ENCODE measurements at places on chromosomes 11 and 22.

- peaks cover 16% of the 10 kb centered on the region for H3K27me3 ChIP-seq
- H3K4me3 ChIP-seq: no peak overlapping the region
- peaks cover 19% of the 10 kb centered on the region for H3K36me3 ChIP-seq
- no peak for DNase-seq
Measured at GRCh38 chr11:639332-639955, 2.4 kb downstream of the DRD4 start.

DNA sequence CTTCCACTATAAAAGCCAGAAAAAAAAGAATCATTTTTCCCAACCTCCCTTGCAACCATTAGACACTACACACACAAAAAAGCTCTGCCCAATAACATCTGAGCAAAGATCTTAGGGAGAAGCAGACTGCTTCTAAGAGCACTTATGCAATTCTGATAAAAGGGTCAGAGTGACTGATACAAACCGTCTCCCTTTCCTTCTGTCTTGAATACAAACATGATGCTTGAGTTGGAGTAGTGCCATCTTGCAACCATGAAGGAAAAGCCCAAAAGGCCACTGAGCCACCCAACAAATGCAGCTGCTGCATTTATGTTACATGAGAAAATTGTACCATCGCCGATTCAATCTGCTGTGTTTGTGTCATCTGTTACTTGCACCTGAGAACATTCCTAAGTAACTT lies 47.6 kb upstream of the EED start:
- peaks cover 9% of the 10 kb centered on the region for H3K4me1 ChIP-seq
- H3K27ac ChIP-seq: no peak overlapping the region
- H3K36me3 ChIP-seq: no peaks in the 10 kb centered on the region
- H3K27me3 ChIP-seq: no peaks in the 10 kb centered on the region

- no peak overlapping the region for H3K4me3 ChIP-seq
- peaks cover 1% of the 10 kb centered on the region for H3K36me3 ChIP-seq
- H3K27ac ChIP-seq: peak overlapping the region; percentile 92
- no peaks in the 10 kb centered on the region for H3K27me3 ChIP-seq
- H3K4me1 ChIP-seq: peaks cover 32% of the 10 kb centered on the region
Measured at GRCh38 chr22:29626497-29627195, 23.2 kb downstream of the NF2 start.

DNA sequence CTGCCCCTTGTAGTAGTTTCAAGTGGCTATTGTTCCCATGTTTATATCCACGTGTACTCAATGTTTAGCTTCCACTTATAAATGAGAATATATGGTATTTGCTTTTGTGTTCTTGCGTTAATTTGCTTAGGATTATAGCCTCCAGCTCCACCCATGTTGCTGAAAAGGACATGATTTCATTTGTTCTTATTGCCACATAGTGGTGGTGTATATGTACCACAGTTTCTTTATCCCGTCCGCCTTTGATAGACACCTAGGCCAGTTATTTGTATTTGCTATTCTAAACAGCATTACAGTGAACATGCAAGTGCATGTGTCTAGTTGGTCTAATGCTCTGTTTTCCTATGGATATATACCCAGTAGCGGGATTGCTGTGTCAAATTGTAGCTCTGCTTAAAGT lies 6.8 kb downstream of the OR51B2 start:
- no peaks in the 10 kb centered on the region for H3K27me3 ChIP-seq
- DNase-seq: no peak
- no peak overlapping the region for H3K4me3 ChIP-seq
- H3K27ac ChIP-seq: no peak overlapping the region
- no peaks in the 10 kb centered on the region for H3K4me1 ChIP-seq

DNA sequence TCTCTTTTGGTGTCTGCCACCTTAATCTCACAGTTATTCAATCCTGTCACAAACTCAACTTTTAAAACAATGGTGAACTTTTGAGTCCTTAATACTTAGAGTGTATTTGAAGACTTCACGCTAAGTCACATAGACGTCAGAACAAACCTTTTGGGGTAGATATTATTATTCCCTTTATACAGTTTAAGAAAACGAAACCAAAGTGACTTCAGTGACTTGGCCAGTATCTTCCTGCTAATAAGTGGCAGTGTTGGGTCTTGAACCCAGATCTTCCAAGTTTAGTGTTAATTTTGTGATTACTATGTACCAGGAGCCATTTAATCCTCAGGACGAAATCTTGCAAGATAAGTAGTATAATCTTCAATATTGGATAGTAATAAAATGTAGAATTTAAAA lies 691 bp downstream of the CEP295 start:
- H3K4me1 ChIP-seq: peaks cover 2% of the 10 kb centered on the region
- no peak for DNase-seq
- H3K27ac ChIP-seq: peak overlapping the region; percentile 50
- peak overlapping the region; percentile 70 for H3K4me3 ChIP-seq
- H3K27me3 ChIP-seq: peaks cover 3% of the 10 kb centered on the region

GRCh38 chr11:44610186-44610955 lies 44.9 kb downstream of the CD82 start:
- H3K36me3 ChIP-seq: peaks cover 14% of the 10 kb centered on the region
- H3K27me3 ChIP-seq: no peaks in the 10 kb centered on the region
- H3K27ac ChIP-seq: no peak overlapping the region
- H3K4me3 ChIP-seq: no peak overlapping the region
- no peak for DNase-seq
- peaks cover 24% of the 10 kb centered on the region for H3K4me1 ChIP-seq

- no peak for DNase-seq
- peak overlapping the region; percentile 93 for H3K4me3 ChIP-seq
- peak overlapping the region; percentile 62 for H3K27ac ChIP-seq
- H3K4me1 ChIP-seq: peaks cover 4% of the 10 kb centered on the region
Measured at GRCh38 chr11:43358279-43358800, 380 bp upstream of the TTC17 start.

DNA sequence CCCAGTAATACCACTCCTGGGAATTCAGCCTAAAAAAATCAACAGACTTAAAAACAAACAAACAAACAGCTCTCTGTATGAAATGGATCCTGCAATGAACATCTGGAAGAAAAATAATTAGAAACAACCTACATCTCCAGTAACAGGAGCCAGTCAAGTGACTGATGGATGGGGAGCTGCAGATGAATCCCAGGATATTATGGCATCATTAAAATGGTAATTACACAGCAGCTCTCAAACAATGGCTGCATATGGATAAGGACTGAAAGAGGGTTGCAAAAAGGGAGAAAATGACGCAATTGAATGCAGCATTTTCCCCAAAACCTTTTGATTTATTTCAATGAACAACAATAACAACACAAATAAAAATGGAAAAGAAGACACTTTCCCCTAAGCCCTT lies 4.1 kb downstream of the NPTXR start:
- no peaks in the 10 kb centered on the region for H3K36me3 ChIP-seq
- no peak for DNase-seq
- no peak overlapping the region for H3K27ac ChIP-seq
- H3K4me3 ChIP-seq: no peak overlapping the region

- peaks cover 12% of the 10 kb centered on the region for H3K27me3 ChIP-seq
- no peaks in the 10 kb centered on the region for H3K36me3 ChIP-seq
- H3K4me3 ChIP-seq: no peak overlapping the region
Measured at GRCh38 chr11:34748036-34748435, 127.1 kb downstream of the EHF start.

GRCh38 chr11:61524963-61525587 lies 16.5 kb downstream of the LRRC10B start:
- no peak overlapping the region for H3K4me3 ChIP-seq
- H3K27ac ChIP-seq: no peak overlapping the region
- peaks cover 84% of the 10 kb centered on the region for H3K27me3 ChIP-seq
- no peak for DNase-seq
- H3K4me1 ChIP-seq: no peaks in the 10 kb centered on the region
- no peaks in the 10 kb centered on the region for H3K36me3 ChIP-seq

DNA sequence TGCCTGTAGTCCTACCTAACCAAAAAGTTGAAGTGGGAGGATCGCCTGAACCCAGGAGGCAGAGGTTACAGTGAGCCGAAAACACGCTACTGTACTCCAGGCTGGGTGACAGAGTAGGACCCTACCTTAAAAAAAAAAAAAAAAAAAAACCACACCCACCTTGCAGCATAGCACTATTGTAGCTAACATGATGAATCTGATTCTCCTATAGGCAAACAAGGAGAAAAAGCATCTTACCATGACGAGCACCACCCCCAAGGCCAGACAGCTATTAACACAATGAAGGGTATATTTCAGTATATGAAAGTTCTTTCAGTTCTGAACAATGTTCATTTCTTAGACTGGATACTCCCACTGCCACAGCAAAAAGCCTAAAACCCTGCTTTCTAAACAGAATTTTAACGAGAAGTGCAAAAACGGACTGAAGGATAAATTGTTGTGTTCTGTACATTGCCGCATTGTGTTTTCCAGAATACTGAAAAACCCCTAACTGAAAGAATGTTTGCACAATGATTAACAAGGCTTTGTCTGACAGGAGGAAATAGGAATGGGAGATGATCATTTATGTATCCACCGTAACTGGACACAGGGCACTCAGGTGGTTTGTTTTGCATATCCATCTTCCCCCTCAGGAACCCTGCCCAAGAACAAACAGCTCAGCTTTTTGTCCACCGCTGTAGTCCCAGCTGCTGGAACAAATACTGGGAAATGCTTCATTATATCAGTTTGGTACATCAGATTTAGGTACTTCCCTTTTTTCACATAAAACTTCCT lies 8.9 kb downstream of the PISD start:
- peaks cover 12% of the 10 kb centered on the region for H3K4me1 ChIP-seq
- H3K27me3 ChIP-seq: no peaks in the 10 kb centered on the region
- no peak overlapping the region for H3K27ac ChIP-seq
- no peak overlapping the region for H3K4me3 ChIP-seq

DNA sequence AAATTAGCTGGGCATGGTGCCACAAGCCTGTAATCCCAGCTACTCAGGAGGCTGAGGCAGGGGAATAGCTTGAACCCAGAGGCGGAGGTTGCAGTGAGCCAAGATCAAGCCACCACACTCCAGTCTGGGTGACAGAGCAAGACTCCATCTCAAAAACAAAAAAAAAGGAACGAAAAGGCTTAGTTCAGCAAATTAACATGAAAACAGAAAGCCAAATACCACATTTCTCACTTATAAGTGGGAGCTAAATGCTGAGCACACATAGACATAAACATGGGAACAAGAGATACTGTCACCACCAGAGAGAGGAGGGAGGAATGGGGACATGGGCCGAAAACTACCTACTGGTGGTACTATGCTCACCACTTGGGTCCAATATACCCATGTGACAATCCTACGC lies 38.6 kb downstream of the SCGB1A1 start:
- H3K27me3 ChIP-seq: no peaks in the 10 kb centered on the region
- no peak overlapping the region for H3K4me3 ChIP-seq

DNA sequence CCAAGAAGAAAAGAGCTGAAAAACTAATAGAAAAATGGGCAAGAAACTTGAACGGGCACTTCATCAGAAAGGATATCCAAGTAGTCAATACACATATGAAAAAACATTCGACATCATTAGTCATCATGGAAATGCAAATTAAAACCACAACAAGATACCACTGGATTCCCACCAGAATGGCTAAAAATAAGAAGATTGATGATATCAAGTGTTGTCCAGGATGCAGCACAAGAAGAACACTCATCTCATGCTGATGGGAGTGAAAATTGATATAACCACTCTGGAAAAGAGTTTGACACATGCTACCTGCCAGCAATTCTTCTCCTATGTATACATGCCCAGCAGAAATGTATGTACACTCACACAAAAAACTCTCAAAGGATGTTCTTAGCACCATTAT lies 26.9 kb upstream of the SCUBE2 start:
- no peaks in the 10 kb centered on the region for H3K4me1 ChIP-seq
- no peak for DNase-seq
- H3K27ac ChIP-seq: no peak overlapping the region
- no peak overlapping the region for H3K4me3 ChIP-seq
- H3K27me3 ChIP-seq: no peaks in the 10 kb centered on the region

GRCh38 chr11:115924744-115925567 lies 420.7 kb upstream of the CADM1 start:
- H3K27ac ChIP-seq: no peak overlapping the region
- peaks cover 4% of the 10 kb centered on the region for H3K4me1 ChIP-seq
- H3K36me3 ChIP-seq: no peaks in the 10 kb centered on the region
- peak; percentile 95 for DNase-seq
- H3K4me3 ChIP-seq: no peak overlapping the region

GRCh38 chr11:86688398-86689179 lies 16.2 kb upstream of the ME3 start:
- no peak overlapping the region for H3K4me3 ChIP-seq
- H3K27ac ChIP-seq: peak overlapping the region; percentile 27
- no peaks in the 10 kb centered on the region for H3K36me3 ChIP-seq
- DNase-seq: peak; percentile 91

GRCh38 chr22:40684728-40685127 lies 5.4 kb downstream of the MCHR1 start:
- H3K27ac ChIP-seq: no peak overlapping the region
- H3K36me3 ChIP-seq: no peaks in the 10 kb centered on the region
- no peaks in the 10 kb centered on the region for H3K27me3 ChIP-seq
- no peak for DNase-seq
- no peak overlapping the region for H3K4me3 ChIP-seq
- peaks cover 7% of the 10 kb centered on the region for H3K4me1 ChIP-seq

GRCh38 chr11:64296236-64296635 lies 3.9 kb upstream of the CATSPERZ start:
- peaks cover 8% of the 10 kb centered on the region for H3K4me1 ChIP-seq
- DNase-seq: no peak
- H3K4me3 ChIP-seq: no peak overlapping the region
- H3K36me3 ChIP-seq: no peaks in the 10 kb centered on the region
- H3K27ac ChIP-seq: no peak overlapping the region

- no peak overlapping the region for H3K4me3 ChIP-seq
- no peak overlapping the region for H3K27ac ChIP-seq
- H3K36me3 ChIP-seq: no peaks in the 10 kb centered on the region
- DNase-seq: no peak
- no peaks in the 10 kb centered on the region for H3K4me1 ChIP-seq
- H3K27me3 ChIP-seq: no peaks in the 10 kb centered on the region
Measured at GRCh38 chr11:26323837-26324236, 8.1 kb upstream of the ANO3 start.

GRCh38 chr11:63683133-63683991 lies 2.1 kb downstream of the RTN3 start:
- H3K27me3 ChIP-seq: no peaks in the 10 kb centered on the region
- no peak overlapping the region for H3K27ac ChIP-seq
- peak overlapping the region; percentile 87 for H3K4me3 ChIP-seq
- H3K36me3 ChIP-seq: no peaks in the 10 kb centered on the region

DNA sequence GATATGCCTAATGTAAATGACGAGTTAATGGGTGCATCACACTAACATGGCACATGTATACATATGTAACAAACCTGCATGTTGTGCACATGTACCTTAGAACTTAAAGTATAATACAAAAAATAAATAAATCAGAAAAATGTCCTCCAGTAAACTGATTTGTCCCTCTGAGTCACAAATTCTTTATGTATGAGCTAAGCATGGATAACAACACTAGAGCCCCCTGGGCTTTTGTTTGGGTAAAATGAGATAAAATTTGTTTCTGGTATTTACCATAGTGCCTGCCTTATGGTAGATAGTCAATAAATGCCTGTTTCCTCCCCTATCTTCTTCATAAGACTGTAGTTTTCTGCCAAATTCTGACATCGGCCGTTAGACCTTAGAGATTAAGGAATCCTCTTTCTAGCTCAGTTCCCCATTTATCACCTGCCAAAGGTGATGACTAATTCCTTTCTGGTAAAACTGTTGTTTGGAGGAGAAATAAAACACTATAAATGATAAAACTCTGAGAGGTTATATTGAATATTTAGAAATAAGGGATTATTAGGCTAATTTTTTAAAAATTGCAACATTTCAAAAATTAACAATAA lies 43.6 kb upstream of the LUZP2 start:
- H3K27me3 ChIP-seq: no peaks in the 10 kb centered on the region
- no peak overlapping the region for H3K27ac ChIP-seq
- H3K4me1 ChIP-seq: no peaks in the 10 kb centered on the region
- DNase-seq: peak; percentile 1
- no peak overlapping the region for H3K4me3 ChIP-seq
